ENCODE measurements at places on chromosomes 2 and 18.

GRCh38 chr2:46329803-46330775, 32.9 kb downstream of the EPAS1 start:
- DNase-seq = no peak

DNA sequence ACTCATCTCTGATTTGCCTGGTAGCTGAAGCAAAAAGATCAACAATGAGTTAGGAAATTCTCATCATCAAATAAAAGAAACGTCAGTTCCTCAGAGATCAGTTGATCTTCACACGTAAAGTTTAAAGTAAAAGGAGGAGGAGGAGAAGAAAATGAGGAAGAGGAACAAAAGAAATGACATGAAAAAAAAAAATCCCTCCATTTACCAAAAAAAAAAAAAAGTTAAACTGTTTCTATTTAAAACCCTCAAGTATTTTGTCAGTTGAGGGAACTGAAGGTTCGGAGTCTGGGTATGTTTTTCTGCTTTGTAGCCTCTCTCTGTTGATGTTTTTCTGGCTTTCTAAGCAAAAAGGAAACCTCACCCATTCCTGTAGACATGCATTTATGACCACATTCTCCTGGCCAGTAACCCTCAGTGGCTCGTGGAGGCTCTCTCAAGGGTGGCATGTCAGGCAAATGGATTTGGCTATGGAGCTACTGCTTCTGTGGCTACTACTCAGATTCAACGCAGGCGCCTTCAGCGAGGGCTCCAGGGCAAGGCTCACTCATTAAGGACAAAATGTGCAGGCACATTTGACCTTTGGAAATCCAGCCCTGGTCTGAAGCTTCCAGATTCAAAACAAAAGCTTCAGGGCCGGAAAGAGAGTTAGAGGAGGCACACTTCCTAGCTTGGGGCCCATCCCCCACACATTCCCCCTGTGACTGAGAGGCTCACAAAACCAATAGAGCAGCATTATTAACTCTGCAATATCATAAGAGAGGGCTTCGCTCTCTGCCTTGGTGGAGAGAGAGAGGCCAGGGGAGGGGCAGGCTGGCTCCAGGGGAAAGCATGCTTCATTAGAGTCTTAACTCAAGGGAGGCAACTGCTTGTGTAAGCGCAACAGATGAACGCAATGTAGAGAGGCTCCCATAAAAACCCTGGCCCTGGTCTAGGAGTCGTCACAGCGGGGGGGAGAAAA, 22.3 kb downstream of the KLF7 start:
- peak; percentile 9 for DNase-seq

- DNase-seq = no peak
Observed at GRCh38 chr2:171287611-171288010, 126.9 kb upstream of the TLK1 start.

- DNase-seq = no peak
Observed at GRCh38 chr2:73594251-73594650, 48.0 kb downstream of the NAT8 start.

GRCh38 chr2:216792222-216793021, 67.4 kb downstream of the TNP1 start:
- no peak for DNase-seq

DNA sequence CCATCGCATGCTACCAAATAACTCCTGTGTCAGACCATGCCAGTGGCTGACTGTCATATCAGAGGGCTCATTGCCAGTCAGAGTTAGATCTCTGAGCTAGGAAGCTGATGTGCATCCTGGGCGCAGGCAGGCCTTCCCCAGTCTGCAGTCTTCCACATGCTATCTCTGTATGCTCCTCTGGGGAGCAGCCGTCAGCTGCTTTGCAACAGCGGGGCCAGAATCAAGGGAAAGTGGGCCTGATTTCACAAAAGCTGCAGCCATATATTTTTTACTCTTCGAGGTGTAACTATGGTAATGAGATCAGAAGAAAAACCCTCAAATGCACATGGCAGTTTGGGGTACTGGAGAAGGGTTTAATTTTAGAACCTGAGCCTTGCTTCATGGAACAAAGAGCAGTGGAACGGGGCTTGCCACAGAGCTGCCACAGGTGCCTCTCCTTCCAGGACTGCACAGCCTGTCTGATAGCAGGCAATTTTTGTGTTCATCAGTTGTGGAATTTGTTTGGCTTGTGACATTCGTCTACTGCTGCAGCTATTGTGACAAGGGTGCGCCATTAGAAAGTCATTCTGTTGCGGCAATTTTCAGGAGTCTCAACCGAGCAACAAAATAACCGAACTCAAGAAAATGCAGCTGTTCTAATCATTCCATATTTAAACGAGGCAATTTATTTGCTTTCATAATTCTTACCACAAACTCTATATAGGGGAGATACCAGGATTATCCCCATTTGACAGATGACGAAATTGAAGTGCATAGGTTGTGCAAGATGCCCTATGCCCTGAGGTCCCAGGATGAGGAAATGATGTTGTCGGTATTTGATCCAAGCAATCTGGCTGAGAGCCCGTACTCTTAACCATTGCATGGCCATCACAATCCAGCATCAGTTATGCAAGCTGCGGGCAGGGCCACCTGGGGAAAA, 109.6 kb upstream of the CYRIA start:
- DNase-seq = no peak

DNA sequence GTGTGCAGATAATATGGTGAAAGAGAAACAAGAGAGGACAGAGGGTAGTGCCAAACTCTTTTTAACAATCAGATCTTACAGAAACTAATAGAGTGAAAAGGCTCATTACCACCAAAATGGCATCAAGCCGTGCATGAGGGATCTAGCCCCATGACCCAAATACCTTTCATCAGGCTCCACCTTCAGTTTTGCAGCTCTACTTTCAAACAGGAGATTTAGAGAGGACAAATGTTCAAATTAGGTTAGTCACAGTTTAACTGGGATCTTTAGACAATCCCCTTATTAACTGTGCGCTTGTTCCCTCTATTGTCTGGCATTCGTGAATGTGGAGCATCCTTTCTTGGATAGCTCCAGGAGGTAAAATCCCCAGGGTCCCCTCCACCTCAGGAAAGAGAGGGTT, 1209.3 kb upstream of the CHAC2 start:
- DNase-seq = no peak

GRCh38 chr2:119950966-119951365, 61.9 kb upstream of the EPB41L5 start:
- DNase-seq = no peak

- no peak for DNase-seq
Observed at GRCh38 chr18:77635451-77635850, 385.8 kb downstream of the GALR1 start.

GRCh38 chr2:67854798-67855197, 208.0 kb downstream of the C1D start:
- no peak for DNase-seq

GRCh38 chr2:1964659-1965058, 220.3 kb upstream of the PXDN start:
- DNase-seq = no peak

DNA sequence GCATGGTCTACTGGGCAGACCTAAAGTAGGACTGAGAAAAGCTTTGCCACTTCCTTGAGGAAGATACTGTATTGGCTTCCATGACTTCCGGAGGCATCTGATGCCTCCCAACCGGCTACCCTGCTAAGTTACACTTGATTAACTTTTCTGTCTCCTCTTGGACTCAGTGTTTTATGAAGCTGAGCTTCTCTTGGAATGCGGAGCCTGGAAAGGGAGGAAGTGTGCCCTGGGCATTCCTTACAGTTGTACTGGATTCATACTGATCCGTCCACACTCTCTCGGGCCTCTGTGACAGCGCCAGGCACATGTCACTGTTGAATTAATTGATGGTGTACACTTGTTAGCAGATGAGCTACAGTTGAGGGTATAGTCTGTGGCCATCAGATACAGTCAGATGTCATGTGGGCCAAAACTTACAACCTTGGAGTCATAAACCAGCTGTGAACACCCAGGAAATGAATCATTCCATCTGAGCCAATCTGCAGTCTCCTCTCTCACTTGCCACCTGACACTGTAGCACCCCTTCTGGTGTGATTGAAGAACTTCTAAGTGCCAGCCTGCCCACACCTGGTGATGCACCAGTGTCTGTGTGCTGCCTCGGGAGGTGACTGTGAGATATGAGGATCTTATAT, 122.5 kb downstream of the FHOD3 start:
- no peak for DNase-seq

DNA sequence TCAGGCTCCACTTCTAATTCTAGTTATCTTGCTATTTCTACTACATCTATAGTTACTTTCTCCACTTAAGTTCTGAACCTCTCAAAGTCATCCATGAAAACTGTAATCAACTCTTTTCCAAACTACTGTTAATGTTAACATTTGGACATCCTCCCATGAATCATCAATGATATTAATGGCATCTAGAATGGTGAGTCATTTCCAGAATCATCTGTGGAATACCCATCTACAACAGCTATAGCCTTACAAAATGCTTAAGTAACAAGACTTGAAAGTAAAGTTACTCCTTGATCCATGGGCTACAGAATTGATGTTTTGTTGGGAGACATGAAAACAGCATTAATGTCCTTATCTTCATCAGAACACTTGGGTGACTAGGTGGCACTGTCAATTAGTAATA, 35.4 kb downstream of the BARD1 start:
- no peak for DNase-seq

DNA sequence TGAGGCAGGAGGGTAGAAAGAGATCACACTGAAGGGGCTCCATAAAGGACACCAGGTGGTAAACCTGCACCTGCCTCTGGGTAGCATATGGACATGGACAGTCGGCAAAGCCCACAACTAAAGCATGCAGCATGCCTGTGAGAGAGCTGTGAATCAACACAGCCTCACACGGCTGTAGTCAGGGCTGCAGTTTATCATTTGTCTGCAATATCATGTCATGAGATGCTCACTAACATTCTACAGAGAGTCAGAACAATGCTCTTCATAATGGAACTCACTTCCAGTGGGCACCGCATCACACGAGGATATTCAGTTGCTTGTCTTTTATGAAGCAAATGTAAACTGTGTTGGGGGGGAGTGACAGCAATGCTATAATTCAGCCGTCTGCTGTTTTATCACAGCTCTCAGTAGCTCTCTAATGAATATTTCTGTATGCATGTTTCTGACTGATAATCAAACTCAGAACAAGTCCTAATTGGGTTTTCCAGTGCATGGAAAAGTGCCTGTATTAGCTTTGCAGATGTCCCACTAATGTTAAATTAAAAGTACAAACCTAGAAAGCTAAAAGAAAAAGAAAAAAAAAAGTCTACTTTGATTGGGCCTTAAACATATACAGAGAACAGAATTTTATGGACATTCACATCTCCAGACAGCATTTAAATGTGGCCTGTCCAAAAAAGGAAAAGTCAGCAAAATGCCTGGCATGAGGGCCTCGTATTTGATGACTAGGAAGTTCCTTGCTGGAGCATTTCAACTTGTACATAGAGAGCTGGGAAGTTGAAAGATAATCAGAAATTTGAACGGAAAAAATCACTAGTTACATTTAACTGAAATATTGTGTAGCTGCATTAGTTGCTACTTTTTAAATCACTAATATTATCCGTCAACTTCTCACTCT, 406.1 kb upstream of the SOX11 start:
- no peak for DNase-seq

GRCh38 chr2:120853306-120854013, 117.8 kb downstream of the GLI2 start:
- DNase-seq = no peak

DNA sequence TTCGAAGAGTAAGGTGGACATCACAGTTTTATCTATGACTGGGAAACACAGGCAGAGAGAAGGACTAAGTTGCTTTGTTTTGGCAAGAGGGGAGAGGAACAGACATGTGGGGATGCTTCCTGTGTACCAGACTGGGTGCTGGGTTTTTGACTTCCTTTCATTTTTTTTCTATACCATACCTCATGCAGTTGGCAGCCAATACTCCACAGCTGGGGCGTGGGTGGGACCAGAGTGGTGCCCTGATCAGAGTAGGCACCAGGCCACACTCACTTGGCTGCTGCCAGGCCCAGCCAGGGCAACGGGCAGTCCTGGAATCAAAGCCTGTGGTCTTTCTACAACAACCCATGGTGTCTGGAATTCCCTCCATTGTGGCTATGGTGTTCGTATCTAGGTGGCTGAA, 45.2 kb downstream of the SH3RF3 start:
- DNase-seq = no peak

- DNase-seq = no peak
Observed at GRCh38 chr2:12032975-12033374, 286.5 kb downstream of the LPIN1 start.

DNA sequence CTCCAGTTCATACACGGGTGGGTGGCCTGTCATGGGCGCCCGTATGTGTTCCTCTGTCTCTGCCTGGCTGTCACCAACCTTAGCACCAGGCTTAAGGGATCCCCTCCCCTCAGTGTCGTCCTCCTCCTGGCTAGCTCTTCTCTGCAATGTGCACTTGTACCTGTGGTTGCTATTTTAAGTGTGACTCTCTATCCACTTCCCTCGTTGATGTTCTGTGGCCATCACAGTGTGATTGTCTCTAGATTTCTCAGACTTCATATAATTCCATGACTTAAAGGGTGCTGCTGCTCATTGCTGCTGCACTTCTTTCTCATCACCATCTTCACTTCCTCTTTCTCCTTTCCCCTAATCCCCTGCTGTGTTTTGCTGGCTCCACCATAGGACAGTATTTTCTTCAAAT, 143.4 kb downstream of the EML6 start:
- DNase-seq = no peak

GRCh38 chr2:85151026-85151425, 17.8 kb downstream of the TCF7L1 start:
- no peak for DNase-seq

DNA sequence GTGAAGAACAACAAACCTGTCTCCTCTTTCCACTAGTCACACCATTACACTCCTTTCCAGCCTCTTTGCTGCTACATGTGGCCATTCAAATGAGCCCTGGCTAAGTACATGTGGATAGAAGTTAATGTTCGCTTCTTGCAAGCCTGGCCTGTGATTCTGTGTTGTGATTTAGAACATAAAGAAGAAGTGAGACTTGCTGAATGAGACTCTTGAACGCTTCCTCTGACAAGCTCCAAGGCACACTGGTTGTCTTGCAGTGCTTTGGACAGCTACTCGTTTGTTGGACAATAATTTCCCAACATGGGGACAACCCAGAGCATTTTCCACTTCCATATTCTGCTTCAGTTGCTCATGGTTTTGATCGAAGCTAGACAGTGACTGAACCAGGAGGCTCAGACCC, 57.3 kb downstream of the CCDC74A start:
- no peak for DNase-seq

GRCh38 chr18:79598633-79599175, 80.9 kb upstream of the CTDP1 start:
- DNase-seq = no peak

DNA sequence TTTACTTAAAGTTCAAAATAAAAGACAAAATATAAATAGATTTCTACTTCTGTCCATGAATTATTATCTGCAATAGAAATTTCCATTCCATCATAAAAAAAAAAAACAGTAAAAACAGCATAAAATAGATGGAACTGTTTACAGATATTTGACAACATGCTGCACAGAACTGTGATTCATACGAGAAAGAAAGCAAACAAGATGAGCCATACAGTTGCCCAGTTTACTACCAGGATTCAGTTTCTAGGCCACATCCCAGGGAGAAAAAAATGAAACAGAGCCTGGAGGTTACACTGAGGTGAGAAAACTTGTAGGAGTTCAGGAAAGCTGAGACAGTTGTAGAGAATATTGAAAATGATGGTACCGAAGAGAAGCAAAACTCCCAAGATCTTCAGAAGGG, 1426.9 kb upstream of the ACVR2A start:
- no peak for DNase-seq
